ENCODE measurements at places on chromosomes 6 and 20.

GRCh38 chr20:53660078-53660909, 66.7 kb upstream of the ZNF217 start:
- peak; percentile 57 for DNase-seq

DNA sequence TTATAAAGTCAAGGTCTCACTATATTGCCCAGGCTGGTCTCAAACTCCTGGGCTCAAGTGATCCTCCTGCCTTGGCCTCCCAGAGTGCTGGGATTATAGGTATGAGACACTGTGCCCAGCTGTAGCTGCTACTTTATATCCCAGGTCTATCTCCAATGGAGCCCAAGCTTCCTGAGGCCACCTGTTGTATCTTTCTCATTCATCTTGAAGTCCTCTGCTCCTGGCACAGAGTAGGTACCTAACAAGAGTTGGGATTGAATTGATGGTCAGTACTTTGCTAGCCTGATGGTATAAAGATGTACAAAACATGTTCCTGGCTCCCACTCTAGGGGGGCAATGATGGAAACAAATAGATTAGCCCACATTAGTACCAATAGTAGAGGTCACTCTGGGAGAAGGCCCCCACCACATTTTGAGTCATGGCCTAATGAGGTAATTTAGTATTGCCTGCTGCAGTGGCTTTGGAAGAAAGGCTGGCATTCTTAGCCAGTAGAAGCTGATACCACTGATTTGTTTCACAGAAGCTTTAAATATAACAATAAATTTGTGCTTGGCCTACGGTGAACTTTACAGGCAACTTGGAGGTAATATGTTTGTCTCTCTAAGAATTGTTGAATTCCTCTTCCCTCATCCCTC, 5.4 kb downstream of the PTPN1 start:
- no peak for DNase-seq

DNA sequence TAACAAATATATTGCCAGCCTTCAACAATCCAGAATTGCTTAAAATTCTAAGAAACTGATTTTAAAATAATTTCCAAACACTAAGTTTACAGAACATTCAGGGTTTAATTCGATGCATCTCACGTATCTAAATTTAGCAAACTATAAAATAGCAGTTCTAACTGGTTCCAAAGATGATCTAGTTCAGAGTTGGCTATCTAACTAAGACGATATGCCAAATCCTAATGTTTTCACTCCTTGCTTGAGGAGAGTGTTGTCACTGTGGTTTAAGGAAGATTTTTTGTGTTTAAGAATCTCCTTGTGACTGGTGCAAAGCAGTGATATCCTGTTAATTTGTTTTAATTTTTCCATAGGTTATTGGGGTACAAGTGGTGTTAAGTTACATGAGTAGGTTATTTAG, 311.5 kb upstream of the ID4 start:
- no peak for DNase-seq

- DNase-seq = no peak
These were observed 18.2 kb downstream of the SNAP25 start for GRCh38 chr20:10236540-10237533.

- DNase-seq = peak; percentile 34
These were observed 153.6 kb downstream of the VEGFA start for GRCh38 chr6:43923376-43924221.

- DNase-seq = no peak
These were observed 27.1 kb downstream of the PRND start for GRCh38 chr20:4748847-4749246.

- no peak for DNase-seq
These were observed 12.4 kb upstream of the SIRPB1 start for GRCh38 chr20:1632178-1632577.

DNA sequence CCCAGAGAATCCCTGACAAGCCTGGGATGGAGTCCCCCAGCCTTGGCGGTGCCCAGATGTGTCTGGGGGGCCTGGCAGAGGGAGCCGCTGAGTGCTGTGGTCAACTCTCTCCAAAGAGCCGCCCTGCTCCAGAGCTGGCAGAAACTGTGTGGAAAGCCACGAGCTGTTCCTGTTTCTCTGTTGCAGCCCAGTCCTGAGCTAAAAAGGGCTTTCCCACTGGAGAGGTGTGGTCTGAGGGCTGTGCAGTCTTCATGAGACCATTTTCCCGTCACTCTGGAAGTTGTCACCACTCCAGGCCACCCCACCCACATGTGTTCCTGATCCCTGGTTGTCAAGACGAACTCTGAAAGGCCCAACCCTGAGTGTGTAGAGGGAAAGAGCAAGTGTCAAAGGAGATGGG, 99.7 kb upstream of the KCNK16 start:
- DNase-seq = peak; percentile 17

DNA sequence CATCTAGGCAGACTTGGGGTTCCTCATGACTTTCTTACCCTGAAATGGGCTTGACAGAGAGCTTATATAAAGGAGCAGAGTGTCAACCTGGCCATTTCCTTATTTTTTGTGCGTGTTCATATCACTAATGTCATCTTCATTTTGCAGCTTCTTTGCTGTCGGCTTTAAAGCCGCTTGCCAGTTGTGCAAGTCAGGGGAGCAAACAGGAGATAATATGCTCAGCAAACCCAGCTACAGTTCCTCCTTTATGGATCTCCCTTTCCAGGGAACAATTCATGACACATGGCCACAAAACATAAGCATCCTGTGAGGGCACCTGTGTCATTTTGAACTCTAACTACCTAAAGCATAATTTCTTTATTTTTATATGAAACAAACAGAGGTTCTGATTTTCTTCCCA, 6.5 kb upstream of the TUBB2B start:
- DNase-seq = no peak

DNA sequence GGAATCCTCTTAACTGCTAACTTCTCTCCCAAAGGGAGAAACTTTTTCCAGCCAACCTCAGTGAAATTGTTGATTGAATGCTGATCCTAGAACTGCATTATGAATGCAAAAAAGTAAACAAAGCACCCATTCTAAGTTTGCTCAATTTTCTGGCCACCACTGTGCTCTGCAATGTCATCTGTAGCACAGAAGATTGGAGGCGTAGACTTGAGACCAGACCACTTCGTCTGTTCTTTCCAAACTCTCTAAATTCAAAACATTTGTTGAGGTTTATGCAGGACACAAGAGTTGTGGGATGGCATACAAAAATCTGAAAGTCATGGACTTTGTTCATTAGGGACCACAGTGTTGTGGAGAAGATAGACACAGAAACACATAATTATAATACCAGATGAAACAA, 11.1 kb upstream of the TSPYL1 start:
- peak; percentile 10 for DNase-seq

- DNase-seq = no peak
These were observed 45.1 kb downstream of the KHDC1L start for GRCh38 chr6:73180076-73180738.

- no peak for DNase-seq
These were observed 43.4 kb downstream of the SRC start for GRCh38 chr20:37389241-37389747.

DNA sequence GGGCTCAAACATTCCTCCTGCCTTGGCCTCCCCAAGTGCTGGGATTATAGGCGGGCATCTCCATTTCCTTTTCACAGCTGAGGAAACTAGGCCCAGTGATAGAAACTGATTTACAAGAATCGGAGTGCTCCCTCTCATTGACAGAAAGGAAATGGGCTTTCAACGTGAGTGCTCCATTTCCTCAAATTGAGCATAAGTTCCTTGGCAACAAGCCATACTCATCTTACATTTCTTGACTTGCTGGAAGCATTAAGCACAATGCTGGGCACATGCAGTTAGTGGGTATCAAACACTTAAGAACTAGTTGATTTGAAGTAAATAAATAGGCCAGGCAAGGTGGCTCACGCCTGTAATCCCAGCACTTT, 54.7 kb downstream of the FGD2 start:
- DNase-seq = no peak

DNA sequence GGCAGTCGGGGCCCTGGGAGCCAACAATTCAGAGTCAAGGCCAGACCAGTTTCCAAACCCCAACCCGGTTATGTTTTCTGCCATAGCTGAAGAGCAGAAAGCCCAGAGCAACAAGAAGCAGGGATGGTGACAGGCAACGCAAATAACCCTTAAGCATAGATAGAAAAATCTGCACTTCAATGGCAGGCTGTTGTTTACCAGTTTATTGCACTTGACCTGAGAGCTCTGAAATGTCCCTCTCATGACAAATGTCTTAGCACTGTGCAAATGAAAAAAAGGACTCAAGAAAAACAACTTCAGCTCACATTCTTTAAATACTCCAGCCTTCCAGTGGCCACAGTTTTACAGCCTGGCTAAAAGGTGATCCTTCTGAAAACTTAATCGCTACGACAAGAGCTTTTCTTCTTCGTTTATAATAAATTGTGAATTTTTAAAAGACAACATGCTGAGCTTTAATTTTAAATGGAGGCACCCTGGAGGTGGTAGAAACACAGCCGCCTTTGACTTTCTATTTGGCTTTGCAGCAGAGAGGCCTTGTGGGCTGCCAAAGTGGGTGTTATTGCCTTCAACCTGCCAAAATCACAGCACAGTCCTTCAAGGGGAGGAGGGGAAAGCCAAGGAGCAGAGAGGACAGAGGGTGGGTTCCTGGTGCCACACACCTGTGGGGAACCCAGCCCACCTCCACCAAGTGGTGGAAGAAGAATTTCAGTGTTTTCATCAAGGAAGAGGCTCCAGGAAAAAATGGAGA, 289.5 kb upstream of the CDYL start:
- DNase-seq = no peak

DNA sequence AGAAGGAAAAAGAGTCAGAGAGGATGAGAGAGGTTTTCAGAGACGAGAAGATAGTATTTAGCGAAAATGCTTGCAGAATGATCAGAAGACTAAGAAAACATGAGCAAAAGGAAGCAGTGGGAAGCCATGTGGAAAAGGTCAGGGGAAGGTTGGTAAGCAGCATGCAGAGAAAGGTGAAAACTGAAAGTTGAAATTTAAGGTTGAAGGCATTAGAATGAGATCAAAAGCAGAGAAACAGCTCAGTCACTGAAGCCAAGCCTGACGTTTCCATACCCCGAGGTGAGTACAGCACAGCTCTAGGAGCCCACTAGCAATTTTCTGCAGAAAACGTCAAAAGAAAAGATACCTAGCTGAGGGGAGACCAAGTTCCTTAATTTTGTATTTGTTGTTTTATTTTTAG, 19.1 kb upstream of the TFB1M start:
- no peak for DNase-seq

DNA sequence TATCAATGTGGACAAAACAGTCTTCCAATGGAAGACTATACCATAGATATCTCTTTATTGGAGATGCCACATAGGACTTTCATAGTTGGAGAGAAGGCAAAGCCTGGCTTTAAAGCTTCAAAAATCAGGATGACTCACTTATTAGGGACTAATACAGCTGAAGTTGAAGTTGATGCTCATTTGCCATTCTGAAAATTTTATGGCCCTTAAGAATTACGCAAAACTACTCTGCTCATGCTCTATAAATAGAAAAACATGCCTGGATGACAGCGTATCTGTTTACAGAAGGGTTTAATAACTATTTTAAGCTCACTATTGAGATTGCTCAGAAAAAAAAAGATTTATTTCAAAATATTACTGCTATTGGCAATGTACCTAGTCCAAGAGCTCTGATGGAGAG, 155.5 kb upstream of the DST start:
- DNase-seq = peak; percentile 84

GRCh38 chr20:57811374-57812020, 101.7 kb upstream of the PMEPA1 start:
- no peak for DNase-seq

GRCh38 chr6:40391086-40391485, 196.1 kb downstream of the LRFN2 start:
- no peak for DNase-seq

DNA sequence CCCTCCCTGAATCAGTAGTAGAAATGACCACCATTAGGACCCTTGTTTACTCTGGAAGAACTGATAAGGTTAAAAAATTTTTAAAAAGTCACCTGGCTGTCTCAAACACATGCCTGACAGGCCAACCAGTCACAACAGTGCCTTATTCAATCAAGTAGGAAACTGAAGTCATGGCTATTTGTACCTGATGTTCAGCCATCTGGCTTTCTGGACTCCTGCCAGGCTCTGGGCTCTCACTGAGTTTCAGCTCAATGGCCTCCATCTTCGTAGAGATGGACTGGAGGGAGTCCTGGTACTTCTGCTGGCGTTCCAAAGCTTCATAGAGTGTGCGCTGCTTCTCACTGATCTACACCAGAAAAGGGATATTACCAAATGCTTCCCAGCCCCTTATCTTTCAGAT, 343.8 kb downstream of the SYNE1 start:
- DNase-seq = no peak

GRCh38 chr6:41693281-41694240, 41.8 kb downstream of the TFEB start:
- DNase-seq = no peak

GRCh38 chr6:158262755-158263154, 49.5 kb upstream of the TULP4 start:
- no peak for DNase-seq

GRCh38 chr6:86016567-86016966, 373.9 kb upstream of the SYNCRIP start:
- no peak for DNase-seq

DNA sequence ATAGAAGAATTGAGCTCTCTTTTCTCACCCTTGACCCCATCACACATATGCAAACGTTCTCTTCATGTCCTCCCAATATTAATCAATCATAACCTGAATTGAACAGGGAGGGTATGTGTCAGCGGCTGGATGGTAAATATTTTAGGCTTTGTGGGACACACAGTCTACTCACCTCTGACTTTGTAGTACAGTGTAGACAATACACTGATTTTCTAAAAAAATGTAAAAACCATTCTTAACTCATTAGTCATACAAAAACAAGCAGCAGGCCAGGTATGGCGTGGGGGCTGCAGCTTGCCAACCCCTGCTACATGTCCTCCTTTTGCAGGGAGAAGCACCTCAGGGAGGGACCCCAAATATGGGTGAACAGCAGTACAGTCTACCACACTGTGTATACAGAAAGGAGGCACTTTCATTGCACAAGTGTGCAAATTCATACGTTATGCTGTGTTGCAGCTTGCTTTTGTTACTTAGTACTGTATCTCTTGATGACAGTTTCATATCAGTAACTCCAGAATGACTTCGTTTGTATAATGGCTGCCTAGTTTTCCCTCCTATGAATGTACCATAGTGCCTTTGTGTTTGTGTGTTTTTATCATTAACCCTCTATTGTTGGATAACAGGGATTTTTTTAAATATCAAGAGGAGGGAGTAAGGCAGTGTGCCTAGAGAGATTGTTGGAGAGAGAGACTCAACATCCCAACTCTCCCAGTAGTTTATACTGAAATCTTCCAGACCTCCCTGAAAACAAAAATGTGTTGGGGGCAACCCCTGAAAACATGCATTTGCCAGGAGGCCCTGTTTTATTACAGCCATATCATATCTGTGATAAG, 214.3 kb downstream of the ZMYND8 start:
- DNase-seq = no peak

GRCh38 chr20:39676857-39677391, 714.8 kb downstream of the DHX35 start:
- no peak for DNase-seq

DNA sequence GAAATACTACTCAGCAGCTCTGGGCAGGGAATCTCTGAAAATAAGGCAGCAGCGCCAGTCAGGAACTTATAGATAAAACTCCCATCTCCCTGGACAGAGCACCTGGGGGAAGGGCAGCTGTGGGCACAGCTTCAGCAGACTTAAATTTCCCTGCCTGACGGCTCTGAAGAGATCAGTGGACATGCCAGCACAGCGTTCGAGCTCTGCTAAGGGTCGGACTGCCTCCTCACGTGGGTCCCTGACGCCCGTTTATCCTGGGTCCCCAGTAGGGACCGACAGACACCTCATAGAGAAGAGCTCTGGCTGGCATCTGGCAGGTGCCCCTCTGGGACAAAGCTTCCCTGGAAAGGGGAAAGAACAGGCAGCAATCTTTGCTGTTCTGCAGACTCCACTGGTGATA, 59.0 kb downstream of the COL21A1 start:
- no peak for DNase-seq

Data from fibroblast of gingiva (primary cell).